Activated CD8-positive, alpha-beta T cell treated with anti-CD3 and anti-CD28 coated beads for 36 hours (primary cell): ENCODE measurements at places on chromosomes 12 and 14.

- DNase-seq, result no peak
Observed at GRCh38 chr12:111089616-111090015, 169.2 kb upstream of the MYL2 start.

- DNase-seq, result no peak
Observed at GRCh38 chr12:111285200-111285599, 83.7 kb downstream of the PHETA1 start.

DNA sequence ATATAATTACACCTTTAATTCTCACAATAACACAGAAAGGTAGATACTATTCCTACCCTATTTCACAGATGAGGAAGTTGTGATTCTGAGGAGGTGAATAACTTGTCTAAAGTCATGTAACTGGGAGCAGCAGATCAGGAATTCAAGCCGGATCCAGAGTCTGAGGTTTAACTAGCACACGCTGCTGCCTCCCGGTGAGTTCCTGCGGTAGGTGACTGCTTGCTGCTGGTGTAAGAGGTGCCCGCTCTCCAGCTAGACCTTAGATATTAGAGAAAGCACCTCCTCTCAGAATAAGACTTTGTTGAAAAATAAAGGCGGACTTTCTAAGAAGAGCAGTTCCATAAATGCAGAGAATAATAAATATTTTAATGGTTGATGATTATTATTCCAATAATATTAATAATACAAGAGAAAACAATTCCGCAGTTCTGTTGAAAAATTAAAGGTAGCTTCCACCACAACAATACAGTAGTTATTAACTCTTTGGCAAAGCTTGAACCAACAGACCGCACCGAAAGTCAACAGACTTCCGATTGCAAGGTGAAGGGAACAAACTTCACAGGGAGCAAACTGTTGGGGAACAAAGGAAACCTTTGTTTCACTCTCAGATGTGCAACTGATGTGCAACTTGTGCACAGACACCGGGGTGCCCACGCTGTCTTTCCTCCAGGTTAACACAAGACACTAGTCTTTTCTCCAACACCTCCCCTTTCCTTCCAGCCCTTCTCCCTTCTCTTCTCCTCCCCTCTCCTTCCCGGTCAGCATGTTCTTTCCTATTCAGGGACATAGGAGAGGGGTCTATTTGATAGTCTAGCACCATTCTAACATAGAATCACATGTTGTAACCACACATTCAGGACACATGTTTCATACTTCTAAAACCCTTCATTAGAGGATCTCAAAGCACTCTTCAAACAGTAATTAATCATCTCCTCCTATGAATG, 73.2 kb upstream of the EGLN3 start:
- no peak for DNase-seq

DNA sequence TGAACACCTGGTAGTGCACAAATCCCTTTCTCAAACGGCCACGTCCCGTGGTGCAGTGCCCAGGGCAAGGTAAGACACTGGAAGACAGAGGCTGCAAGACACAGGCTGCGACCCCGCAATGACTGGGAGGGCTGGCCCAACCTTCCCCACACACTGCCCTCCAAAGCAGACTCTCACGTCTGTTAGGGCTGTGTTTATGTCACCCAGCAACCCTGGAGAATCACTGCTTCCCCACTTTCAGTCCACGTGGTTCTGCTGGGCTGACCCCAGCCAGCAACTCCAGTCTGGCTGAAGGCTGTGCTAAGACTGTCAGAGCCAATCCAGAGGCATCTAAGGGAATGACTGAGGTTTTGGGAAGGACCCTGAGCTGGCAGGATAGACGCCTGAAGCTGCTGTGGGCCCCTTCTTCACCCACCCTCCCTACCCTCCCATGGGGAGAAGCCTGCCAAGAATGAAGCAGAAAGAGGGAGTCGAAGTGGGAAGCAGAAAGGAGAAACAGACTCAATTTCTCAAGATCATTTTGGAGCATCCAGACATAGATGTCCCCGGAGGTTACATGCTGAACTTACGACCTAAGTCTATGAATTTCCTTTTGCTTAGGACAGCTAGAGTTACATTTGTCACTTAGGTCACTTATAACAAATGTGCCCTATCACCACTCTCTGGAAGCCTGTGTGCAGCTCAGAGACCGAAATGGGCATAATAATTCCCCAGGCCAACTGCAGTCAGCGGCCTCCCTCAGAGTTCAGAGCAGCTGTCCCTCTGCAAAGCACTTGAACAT, 11.7 kb downstream of the KDM2B start:
- no peak for DNase-seq

DNA sequence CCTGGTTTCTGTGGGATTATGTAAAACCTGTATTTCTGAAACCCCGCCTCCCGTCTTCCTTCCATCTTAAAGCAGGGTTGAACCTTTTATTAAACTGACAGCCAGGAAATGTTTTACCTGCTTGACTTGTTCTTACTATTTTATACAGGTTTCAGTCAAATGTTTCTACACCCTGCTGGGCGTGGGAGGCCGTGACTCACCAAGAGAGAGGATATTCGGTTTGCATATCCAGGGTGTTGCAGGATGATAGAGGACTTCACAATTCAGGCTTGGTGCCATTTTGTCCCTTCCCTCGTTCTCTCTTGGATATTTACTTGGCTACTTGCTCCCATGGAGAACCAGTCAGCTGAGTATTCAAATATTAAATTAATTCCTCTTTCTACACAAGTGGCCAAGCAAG, 69.7 kb downstream of the ARF6 start:
- peak; percentile 85 for DNase-seq

DNA sequence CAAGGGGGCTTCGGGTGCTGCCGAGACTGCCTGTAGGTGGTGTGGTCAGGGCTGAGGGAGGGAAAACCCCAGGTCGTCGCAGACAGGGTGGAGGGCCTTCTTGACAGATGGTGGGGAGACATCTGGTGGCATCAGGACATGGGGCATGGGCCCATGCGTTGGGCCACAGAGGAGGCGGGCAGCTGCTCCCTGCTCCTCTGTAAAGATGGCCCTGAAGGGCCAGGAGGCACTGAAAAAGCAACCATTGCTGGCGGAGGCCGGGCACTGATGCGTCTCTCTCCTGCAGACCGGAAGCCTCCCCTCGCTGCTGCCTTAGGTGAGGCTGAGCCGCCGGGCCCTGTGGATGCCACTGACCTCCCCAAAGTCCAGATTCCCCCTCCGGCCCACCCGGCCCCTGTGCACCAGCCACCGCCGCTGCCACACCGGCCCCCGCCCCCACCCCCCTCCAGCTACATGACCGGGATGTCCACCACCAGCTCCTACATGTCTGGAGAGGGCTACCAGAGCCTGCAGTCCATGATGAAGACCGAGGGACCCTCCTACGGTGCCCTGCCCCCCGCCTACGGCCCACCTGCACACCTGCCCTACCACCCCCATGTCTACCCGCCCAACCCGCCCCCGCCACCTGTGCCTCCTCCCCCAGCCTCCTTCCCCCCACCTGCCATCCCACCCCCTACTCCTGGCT, 28.8 kb downstream of the CCNK start:
- DNase-seq, result no peak

DNA sequence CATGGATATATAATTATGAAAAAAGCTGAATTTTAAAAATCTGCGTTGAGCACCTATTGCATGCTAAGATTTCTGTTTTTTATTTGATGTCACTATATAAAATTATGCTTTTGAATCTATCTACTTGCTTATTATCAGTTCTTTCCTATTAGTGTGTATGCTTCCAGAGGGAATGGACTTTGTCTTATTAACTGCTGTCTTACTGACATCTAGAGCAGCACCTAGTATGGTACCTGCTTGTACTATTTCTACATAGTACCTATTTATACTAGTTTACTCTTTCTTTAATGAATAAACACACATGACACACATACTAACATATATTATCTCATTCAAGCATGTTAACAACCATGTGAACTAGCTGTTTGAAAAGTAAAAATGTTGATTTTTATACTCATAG, 38.6 kb upstream of the PIK3C2G start:
- no peak for DNase-seq

GRCh38 chr12:48936379-48936979, 11.2 kb upstream of the FKBP11 start:
- DNase-seq, result peak; percentile 92

DNA sequence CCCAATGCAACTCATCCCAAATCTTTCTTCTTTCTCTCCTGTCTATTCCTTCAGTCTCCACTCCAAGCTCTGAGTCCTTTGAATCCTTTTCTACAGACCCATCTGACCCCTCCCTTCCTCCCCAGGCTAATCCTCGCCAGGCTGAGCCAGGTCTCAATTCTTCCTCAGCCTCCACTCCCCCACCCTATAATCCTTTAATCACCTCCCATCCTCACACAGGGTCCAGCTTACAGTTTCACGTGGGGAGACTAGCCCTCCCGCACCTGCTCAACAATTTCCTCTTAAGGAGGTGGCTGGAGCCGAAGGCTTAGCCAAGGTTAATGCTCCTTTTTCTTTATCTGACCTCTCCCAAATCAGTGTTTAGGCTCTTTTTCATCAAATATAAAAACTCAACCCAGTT, 63.8 kb downstream of the MOK start:
- no peak for DNase-seq

DNA sequence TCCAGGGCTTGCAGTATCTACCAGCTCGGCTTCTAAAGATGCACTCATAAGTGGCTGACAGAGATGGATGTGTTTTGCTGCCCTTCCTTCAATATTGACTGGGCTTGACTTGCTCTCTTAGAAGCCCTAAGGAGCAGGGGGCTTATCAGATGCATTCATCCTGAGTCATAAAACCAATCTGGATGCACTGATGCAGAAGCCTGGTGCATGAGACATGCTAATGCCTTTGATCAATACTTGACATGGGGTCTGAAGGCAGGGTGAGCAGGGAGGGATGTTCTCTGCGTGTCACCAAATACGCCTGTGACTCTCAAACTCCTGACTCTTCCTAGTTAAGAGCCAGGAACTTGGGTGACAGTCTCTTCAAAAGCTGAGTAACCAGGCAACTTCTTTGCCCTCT, 77.8 kb upstream of the HSPB8 start:
- no peak for DNase-seq

GRCh38 chr12:97567619-97568110, 105.1 kb downstream of the RMST start:
- no peak for DNase-seq

DNA sequence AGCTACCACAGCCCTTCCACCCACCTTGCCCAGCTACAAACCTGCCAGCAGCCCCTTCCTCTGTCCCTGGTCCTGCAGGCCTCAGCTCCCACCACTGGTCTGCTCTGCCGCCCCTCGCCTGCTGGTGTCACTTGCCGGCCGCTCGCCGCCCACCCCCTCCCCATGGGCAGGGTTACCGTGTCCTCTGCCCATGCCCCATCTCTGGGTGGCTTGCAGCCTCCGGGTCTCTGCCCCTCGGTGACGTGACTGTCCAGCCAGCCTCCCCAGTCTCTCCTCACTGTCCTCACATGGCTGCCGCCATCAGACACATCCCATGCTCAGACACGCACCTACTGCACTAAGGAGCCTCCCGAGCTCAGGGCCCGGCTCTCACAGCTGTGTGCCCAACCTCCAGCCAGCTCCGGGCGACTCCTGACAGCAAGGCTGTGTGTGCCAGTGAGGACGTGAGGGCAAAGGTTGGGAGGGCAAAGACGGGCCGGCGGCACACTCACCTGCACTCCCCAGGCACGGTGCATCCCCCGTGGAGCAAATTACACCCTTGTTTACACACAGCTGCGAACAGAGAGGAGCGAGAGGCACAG, 13.4 kb downstream of the JAG2 start:
- no peak for DNase-seq

- DNase-seq, result peak; percentile 92
Observed at GRCh38 chr12:121530600-121531355, 50.0 kb downstream of the KDM2B start.

- DNase-seq, result no peak
Observed at GRCh38 chr12:505221-505620, 45.5 kb downstream of the B4GALNT3 start.

DNA sequence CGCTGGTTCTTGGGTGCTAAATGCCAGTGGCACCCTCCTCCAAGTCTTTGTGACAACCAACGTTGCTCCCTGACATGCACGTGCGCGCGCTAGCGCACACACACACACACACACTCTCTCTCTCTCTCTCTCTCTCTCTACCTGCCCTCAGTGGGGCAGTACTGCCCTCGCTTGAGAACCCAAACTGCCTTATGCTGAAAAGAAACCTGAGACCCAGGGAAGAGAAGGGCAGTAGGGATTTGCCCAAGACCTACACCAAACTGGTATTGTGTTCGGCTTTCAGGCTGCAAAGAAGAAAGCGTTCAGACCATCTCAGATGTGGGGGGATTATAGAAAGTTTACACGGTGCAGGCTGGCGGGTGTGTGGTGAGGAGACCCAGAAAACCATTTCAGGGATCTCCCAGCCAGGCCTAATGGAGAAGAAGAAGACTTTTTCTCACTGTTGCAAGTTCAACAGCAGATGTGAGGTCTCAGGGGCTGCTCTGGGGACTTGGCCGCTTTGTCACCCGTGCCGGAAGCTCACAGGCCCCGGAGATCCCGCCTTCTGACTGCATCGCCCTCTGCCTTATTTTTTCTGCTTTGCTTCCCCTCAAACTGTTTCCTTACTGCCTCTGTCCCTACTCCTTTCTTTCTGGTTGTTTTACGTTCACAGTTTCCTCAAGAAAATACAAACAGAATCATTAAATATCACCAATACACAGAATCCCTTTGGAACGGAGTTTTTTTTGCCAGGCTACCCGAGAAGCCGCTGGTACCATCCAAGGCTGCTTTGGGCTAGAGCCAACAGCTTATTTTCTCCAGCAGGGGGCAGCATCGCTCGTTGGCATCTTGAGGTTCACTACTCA, 82.4 kb downstream of the PPM1A start:
- peak; percentile 92 for DNase-seq

DNA sequence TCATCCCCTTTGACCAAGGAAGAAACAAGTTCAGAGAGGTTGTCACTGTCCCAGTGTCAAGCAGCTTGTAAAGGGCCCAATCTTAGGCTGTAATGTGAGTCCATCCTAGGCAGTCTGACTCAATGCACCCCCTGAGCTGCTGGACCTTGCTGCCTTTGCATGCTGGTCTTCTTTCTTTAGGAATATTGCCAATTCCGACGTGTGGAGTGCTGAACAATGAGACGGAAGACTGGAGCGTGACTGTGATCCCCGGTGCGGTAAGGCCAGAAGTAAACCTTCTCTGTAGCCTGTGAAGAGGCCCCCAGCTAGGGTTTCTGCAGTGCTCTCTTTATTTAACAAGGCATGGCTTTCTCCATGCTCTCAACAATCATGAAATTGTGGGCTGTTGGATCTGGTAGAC, 963 bp downstream of the TCTN2 start:
- DNase-seq, result no peak

DNA sequence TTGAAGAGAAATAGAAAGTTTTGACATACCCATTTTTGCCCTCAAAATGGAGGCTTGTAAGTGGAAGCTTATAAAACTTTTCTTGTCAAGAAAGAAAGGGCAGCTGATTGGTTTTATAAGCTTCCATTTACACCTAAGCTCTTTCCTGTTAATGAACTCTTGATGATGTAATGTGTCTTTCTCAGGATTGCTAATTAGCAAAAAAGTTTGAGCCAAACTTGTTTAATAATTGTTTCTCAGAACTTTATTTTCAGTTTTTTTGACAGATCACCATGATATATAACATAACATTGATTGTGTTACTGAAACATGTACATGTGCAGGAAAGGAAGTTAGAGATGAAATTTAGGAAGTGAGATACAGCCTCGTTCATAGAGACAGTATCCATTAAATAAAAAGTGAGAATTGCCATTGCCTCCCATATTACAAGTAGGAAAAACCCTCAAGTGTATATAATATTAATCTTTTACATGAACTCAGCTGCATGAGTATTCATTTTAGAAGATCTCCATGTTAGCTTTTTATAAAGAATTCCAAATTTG, 26.8 kb downstream of the RIC8B start:
- no peak for DNase-seq
